ENCODE measurements at places on chromosomes 12 and 14.

- no peak for DNase-seq
Observed at GRCh38 chr12:95474660-95474958, 657 bp downstream of the METAP2 start.

- DNase-seq = no peak
Observed at GRCh38 chr12:5511256-5511643, 79.3 kb downstream of the NTF3 start.

- no peak for DNase-seq
Observed at GRCh38 chr12:2957816-2958431, 1.3 kb upstream of the TEAD4 start.

GRCh38 chr14:101849640-101850039, 88.1 kb downstream of the PPP2R5C start:
- DNase-seq = no peak

GRCh38 chr14:76924371-76925096, 98.3 kb downstream of the LRRC74A start:
- peak; percentile 57 for DNase-seq

GRCh38 chr12:116393859-116394650, 116.6 kb upstream of the MED13L start:
- DNase-seq = no peak

DNA sequence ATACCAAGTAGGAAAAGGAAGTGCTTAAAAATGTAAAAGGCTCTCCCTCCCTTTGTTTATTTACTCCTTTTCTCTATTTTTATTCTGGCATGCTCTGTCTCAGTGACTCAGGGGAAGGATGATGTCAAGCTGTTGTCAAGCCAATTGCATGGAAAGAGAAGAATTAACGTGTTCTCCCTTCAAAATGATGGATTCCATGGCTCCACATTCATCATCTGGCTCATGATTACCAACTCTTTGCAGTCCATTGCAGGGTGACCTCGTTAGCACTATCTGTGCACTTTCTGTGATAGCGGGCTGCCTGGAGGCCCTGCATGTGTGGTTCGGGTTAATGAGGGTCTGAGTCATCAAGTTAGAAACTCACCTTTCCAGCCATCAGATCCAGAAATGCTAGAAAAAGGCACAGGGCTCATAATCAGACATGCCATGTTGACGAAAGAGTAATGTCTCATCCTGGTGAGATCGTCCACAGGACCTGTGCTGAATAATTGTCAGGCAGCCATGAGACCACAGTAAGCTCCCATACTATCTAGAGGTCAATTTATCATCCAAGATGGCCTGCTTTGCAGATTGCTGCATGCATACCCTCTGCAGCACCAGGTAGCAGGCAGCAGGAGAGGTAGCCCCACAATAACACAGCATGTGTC, 79.2 kb upstream of the BTG1 start:
- DNase-seq = no peak

- no peak for DNase-seq
Observed at GRCh38 chr12:96213869-96214268, 19.7 kb downstream of the ELK3 start.

DNA sequence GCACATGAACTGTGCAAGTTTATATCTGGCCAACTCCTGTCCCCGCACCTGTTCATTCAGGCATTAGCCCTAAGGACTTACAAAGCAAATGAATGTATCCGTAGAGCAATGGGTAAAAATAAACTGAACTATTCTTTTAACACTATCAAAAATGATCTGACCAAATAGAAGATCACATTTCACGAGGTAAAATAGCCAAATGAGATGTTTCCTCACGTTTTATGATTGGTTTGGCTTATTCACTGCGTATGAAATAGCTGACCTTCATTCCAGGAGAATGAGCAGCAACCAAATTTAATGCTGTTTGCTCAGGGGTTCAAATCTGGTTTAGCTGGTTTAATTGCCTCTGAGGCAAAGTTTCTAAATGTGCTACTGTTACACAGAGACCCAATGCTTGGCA, 216.0 kb upstream of the EEA1 start:
- peak; percentile 62 for DNase-seq

DNA sequence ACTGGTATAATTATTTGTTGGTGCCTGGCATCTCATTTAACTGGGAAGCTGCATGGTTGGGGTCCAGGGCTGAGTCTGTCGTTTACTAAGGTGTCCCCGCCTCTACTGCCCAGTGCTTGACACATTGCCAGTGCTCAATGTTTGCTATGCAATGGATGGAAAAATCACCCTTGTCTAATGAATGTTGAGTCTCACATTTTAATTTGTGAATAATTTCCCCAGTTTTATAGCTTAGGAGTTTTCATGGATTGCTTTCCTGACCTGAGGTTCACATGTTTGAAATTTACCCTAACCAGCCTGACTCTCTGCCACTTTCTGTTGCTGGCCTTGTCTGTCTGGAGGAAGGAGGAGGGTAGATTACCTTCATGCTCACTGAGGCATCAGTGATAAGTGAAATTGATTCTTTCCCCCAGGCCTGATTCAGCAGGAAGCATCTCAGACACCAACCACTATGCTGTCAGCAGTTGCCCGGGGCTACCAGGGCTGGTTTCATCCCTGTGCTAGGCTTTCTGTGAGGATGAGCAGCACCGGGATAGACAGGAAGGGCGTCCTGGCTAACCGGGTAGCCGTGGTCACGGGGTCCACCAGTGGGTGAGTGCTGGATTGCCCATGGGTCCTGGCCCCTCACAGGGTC, 2.4 kb downstream of the DHRS2 start:
- no peak for DNase-seq

DNA sequence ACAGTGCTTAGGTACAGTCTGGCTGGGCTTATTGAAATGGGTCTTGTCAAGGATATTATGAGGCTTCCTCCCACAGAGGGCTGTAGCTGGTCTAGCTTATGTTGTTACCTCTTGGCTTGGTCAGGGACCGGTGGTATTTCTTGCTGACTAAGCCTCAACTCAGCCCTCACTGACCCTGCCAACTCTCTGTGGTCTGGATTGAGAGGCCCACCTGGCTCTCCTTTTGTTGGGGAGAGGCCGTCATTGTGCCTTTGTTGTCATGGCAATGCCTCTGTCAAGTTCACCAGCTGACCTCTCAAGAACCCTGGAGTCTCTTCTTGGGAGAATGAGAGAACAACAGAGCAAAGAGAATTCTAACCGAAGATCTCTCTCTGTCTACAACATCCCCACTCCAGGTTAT, 245.6 kb upstream of the NPAS3 start:
- no peak for DNase-seq

GRCh38 chr12:75526655-75527511, 15.5 kb upstream of the KRR1 start:
- peak; percentile 58 for DNase-seq

- no peak for DNase-seq
Observed at GRCh38 chr12:87671757-87672156, 357.4 kb downstream of the C12orf50 start.

- DNase-seq = no peak
Observed at GRCh38 chr12:52298677-52299190, 7.4 kb upstream of the KRT81 start.

DNA sequence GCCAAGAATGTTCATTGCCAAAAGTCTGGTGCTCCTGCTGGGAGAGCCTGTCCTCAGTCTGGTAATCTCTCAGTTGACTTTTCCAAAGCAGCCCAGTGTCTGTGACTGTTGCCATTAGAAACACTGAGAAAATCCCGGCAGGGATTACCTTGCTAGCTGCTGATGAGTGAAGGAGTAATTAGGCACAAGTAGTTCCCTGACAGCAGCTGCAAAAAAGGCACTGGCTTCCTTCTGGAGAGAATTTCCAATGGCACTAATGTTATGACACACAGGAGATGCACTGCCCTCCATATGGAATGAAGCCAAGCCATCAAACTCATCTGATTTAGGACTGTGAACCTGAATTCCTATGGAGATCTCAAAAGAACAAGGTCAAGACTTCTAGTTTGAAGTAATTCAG, 1321.2 kb upstream of the SEL1L start:
- DNase-seq = no peak

GRCh38 chr14:98368221-98368620, 903.8 kb downstream of the BCL11B start:
- DNase-seq = no peak

GRCh38 chr14:72544615-72545387, 349.1 kb downstream of the DPF3 start:
- DNase-seq = no peak

- no peak for DNase-seq
Observed at GRCh38 chr12:98126637-98127335, 388.6 kb upstream of the TMPO start.

DNA sequence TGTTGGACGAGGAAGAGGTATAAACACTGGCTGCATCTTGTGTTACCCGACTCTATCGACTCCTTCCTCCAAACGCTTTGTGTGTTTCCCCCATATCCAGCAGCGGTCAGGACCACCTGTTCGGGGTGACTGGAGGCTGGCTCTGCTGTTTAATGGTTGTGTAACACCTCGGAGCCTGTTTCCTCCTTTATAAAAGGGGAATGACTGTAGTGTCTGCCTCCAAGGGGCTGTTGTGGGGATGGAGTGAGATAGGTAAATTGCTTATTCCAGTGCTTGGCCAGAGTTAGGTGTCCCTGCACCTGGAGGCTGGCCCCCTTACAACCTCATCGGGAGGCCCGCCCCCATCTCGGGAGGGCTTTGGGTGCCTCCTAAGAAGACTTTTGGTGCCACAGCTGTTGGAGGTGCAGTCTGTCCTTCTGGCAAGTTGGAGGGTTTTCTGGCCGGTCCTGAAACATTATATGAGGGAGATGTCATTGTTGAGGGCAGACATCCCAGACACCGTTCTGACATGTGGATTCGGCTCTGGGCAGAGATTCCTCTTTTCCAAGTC, 1.1 kb downstream of the MLXIP start:
- DNase-seq = no peak

GRCh38 chr14:32618991-32619390, 289.9 kb downstream of the AKAP6 start:
- DNase-seq = no peak

- no peak for DNase-seq
Observed at GRCh38 chr14:101457301-101457935, 103.9 kb upstream of the DIO3 start.

DNA sequence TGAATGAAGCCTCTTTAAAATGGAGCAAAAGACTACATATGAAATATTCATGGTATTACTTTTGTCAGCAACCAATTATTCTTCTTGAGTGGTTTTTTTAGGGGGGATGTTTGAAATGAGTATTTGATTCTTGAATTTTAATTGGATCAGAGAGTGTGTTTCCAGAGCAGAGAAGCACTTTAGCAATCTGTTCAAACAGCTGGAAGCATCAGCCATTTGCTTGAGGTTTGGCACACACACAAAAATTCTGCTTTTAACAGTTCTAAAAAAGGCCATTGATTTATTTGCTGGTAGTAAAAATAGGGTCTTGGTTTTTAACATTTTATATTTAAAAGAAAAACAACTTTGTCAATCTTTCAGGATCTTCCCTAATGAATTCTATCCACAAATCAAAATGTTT, 292.7 kb downstream of the LRFN5 start:
- DNase-seq = no peak

DNA sequence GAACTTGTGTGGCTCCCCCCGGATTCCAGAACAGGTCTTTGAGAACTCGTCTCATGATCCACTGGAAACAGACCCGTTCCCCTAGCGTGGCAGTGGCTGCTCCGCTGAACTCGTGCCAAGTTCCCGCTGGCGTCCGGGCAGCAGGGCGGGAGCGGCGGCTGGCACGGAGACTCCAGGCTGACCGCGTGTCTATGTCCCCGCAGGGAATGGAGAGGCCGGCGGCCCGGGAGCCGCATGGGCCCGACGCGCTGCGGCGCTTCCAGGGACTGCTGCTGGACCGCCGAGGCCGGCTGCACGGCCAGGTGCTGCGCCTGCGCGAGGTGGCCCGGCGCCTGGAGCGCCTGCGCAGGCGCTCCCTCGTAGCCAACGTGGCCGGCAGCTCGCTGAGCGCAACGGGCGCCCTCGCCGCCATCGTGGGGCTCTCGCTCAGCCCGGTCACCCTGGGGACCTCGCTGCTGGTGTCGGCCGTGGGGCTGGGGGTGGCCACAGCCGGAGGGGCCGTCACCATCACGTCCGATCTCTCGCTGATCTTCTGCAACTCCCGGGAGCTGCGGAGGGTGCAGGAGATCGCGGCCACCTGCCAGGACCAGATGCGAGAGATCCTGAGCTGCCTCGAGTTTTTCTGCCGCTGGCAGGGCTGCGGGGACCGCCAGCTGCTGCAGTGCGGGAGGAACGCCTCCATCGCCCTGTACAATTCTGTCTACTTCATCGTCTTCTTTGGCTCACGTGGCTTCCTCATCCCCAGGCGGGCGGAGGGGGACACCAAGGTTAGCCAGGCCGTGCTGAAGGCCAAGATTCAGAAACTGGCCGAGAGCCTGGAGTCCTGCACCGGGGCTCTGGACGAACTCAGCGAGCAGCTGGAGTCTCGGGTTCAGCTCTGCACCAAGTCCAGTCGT, 1.5 kb downstream of the APOLD1 start:
- peak; percentile 78 for DNase-seq

GRCh38 chr14:105536051-105536450, 9.7 kb downstream of the TMEM121 start:
- DNase-seq = no peak

GRCh38 chr12:54924972-54925707, 59.4 kb downstream of the TESPA1 start:
- no peak for DNase-seq

GRCh38 chr12:121580959-121581685, at the start of gene KDM2B:
Gene KDM2B (minus strand): TSS chr12:121581023. CDS start chr12:121580911, 112 bp downstream.
- peak; percentile 53 for DNase-seq

DNA sequence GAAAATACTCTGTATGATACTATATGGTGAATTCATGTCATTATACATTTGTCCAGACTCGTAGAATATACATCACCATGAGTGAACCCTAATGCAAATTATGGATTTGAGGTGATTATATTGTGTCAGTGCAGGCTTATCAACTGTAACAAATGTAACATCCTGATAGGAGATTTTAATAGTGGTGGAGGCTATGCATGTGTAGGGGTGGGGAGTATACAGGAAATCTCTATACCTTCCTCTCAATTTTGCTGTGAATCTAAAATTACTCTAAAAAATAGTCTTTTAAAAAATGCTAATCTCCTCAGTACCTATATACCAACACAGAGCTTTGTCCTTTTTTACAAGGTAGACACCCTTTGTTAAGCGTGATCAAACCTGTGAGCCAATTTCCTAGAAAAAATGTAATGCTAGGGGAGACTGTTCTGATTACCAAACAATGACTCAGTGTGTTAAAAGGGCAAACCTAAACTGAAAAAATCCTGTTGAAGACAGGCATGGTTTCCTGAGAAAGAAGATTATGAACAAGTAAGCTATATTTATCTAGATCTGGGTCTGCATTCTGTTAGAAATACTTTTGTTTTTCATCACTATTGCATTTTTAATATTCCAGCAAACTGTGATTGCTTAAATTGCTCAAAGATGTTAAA, 170.9 kb downstream of the DUSP6 start:
- DNase-seq = no peak

DNA sequence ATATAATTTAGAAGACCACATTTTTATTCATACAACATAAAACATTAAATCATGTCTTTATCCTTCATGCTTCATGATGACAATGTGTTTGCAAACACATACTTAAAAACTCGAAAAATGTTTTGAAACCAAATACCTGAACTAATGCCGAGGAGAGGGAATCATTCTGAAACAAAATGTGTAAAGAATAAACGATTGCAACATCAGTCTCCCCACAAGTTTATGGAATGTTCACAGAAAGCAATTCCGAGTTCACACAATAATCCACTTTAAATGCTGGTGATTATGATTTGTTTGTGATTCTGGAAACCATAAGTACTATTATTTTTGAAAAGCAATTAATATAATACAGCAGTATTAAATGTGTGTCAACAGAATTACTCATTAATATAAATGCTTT, 84.5 kb upstream of the PDZRN4 start:
- no peak for DNase-seq

GRCh38 chr12:105485321-105485910, 154.9 kb downstream of the C12orf75 start:
- DNase-seq = no peak
